Epithelial cell of proximal tubule (primary cell): ENCODE measurements at places on chromosomes 2 and 18. TPM values are rescaled to one million over a fixed set of nuclear protein-coding genes. Genes with fewer than 3 reads are reported as not detected.

DNA sequence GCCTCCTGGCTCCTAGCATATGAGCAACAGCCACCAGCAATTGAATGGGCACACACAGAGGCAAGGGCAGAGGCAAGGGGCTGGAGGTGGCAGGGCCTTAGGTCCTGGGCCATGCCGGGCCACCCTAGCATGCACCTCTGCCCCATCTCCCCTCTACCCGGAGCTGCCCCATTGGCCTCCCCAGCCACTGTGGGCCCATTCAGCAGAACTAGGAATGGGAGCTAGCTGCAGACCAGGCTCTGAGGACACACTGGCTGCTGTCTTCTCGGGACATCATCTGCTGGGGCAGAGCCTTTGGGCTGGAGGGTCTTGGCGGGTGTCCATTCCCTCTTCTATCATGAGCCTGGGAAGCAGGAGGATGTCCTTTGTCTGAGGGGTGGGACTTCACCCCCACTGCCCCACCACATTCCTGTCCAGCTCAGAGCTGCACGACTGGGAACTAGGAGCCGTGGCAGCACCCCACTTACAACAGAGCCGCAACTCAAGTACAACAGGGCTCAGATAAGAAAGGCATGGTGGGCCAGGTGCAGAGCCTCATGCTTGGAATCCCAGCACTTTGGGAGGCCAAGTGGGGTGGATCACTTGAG, 800 bp downstream of the VIL1 start:
- DNase-seq: no peak

GRCh38 chr2:97950329-97951154, 45.2 kb downstream of the TMEM131 start:
- DNase-seq: peak; percentile 74

GRCh38 chr2:207746131-207746530, 23.6 kb downstream of the FZD5 start:
- DNase-seq: no peak

DNA sequence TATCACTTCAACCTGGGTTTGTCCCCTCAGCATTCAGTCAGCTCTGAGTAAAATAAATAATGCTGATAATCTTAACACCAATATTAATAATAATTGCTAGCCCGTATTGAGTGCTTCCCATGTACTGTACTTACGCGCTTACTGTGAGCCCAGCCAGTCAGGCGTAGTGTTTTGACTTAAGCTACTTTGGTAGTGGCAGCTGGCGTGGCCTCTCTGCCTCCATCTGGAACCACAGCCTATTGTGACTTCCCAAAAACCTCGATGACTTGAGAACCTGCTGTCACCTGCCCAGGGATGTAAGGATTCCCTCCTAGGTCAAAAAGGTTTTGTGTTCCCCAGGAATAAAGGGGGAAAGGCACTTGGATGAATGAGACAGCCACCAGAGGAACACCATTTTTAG, 53.2 kb downstream of the SUMO1 start:
- DNase-seq: no peak

DNA sequence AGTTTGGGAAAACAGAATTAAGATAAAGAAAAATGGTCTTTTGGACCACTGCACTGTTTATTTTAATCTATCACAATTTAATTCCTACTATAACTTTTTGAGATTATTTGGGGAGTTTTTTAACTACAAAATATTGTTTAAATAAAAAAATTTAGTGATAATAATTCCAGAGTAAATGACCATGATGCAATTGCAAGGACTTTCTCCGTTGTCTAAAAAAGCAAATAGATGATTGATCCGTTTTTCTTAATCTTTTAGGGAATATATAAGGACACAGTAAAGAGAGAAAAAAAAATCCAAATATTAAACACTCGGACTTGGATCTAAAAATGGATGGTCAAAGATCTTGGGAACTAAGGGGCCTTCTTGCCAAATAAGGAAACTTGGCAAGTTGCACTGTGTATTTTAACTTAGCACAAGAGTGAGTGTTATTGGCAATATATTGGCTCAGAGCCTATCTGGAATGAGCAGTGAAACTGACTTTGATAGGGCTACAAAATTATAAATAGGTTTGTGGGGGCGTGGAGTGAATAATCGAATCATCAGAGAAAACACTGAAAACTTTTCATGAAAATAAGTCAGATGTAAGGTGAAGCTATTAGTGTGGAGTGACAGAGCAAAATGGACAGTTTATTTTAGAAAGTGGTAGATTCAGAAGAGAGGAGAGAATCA, 2.0 kb downstream of the MAP3K20 start:
- DNase-seq: no peak

DNA sequence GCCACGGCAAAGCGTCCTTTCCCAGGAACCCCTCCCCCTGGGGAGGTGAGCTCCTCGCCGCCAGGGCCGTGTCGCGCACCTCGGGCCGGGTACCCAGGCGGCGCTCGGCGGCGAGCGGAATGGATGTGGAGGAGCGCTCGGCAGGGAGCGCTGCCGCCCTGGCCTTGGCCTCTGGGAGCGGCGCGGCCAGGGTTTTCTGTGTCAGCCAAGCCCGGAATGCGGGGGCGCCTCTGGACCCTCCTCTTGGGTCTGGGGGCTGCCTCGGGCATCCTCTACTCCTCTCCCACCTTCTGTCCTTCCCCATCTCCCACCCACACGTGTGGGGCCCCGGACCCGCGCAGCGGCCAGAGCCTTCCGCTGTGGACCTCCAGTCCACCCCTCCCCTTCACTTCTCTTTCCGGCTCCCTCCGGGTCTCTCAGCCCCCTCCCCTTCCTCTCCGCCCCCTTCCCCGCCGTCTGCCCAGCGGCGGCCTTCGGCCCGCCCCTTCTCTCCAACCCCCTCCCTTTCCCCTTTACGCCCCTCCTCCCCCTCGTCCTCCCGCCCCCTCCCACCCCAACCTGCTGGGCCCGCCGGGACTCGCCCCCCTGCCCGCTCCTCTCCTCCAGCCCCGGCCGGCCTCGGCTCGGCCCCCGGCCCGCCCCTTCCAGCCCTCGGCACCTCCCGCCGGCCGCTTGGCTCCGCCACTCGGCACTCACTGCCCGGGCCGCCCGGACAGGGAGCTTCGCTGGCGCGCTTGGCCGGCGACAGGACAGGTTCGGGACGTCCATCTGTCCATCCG, at the start of gene MERTK:
TSS of gene MERTK (plus strand) at position 684 of the 779 bp plus-strand sequence. CDS start 129 bp downstream, outside the sequence.
- no peak for DNase-seq

The PSMA8 gene
- not detected in 2 replicates for total RNA-seq
